ENCODE measurements at places on chromosomes 2 and 18.

- DNase-seq = no peak
Measured at GRCh38 chr2:211930331-211930730, 608.3 kb downstream of the ERBB4 start.

- no peak for DNase-seq
Measured at GRCh38 chr2:79512442-79513401, at the start of gene CTNNA2. TSS of gene CTNNA2 (plus strand) at chr2:79513051.

DNA sequence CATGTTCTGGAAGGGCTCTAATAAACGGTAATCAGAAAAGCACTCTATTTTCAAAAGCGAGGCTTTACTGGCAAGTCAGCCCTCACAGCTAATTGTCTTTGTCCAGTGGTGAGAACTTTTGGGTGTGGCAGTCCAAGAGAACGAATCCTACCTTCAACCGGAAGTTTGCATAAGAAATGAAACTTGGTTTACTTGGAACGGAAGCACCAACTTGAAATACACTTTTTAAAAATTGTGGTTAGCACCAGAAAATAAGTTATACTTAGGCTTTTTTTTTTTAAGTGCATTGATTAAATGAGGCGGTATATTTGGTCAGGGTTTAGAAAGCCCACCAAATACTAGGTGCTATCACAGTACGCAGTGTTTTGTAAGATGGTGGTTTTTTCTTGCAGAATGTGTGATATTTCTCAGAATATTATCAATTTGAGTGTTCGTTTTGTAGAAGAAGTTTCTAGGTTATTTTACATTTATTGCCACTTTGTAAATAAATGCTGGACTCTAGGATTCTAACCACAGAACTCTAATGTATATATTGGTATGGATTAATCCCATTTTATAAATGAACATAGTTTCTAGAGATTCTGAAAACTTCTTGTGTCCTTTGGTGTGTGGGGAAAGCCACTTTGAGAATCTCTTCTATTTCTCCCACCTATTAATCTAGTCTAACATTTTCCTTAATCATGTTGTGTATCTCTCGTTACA lies 1.2 kb downstream of the MYL12A start:
- DNase-seq = peak; percentile 82

DNA sequence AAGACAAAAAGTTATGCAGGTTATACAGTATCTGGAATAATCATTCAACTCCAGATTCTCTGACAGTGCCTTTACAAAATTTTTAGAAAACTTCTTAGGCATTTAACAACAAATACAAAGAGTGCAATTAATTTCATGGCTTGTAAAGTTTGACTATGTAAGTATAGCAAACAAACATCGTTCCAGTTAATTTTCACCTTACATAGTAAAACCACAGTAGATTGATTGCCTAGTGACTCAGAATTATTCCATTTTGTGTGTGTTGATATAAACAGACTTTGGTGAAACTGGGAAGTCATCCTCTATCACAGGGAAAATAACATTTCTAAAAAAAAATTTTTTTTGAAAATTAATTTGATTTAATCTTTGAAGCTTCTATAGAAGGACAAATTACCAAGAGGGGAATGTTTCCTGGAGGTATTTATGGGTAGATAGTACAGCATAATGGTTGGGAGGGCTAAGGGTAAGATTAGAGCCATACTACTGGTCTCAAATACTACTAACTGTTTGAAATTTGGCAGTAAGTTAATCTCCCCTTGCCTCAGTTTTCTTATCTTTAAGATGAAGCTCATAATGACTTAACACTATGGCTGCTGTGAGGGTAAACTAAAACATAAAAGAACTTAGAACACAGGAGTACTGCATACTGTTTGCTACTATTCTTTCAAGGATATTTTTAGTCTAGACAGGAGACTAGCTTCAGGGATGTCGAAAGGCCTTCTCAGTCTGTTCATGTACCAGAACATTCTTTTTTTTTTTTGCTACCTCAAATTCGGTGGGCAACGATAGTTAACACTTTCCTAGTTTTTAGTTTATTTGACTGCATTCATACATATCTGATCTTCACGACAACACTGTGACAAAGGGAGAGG lies 19.6 kb downstream of the NDUFAF7 start:
- no peak for DNase-seq

DNA sequence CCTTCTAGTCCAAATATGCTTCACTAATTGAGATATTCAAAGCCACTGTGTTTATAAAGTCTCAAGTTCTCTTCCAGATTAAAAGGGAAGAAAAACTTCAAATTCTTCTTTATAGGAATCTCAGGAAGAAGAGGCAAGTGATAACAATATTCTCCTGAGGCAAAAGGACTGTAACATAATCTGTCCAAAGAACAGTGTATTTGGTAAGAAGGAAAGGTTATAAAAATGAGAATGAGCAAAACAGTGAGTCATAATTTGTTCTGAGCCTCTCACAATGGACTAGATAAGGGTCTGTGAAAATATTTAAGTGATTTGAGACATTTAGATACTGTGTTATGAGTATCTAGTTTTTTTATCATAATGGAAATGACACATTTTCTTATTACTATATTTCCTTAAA lies 44.3 kb downstream of the SNRPD1 start:
- no peak for DNase-seq

DNA sequence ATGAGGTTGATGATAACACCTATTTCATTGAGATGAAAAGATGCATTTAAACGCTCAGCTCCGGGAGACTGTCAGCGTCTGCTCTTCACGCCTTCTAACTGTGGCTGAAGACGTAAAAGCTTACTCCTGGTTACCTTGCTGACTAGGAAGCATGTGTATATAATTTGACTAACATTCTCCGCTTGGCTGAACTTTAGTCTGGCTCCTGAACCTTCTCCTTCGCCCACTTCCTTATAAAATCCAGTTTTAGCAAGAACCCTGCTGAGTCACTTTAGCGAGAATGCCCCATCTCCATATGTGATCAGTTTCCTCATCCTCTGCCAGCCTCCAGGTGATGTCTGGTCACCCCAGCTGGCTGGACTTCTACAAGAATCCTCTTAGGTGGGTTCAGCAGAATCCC lies 12.7 kb upstream of the CREG2 start:
- DNase-seq = no peak

DNA sequence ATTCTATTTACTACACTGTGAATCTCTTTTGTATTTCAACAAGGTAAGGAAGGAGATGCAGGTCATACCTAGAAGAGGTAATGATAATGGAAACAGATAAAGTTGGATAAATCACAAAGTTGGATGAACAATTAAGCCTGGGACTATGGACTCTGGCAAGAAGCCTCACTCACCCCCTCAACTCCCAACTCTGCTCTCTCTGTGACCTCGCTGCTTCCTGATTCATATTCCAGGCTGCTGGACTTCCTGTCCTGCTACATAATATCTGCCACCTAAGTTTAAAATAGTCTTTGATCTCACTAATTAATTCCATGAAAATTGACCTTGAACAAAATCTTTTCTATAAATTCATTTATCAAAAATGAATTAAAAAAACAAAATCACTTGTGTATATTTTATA lies 215.3 kb downstream of the CALCRL start:
- DNase-seq = no peak

- no peak for DNase-seq
Measured at GRCh38 chr2:128801576-128801975, 482.9 kb upstream of the HS6ST1 start.

- no peak for DNase-seq
Measured at GRCh38 chr18:63144748-63145147, 174.8 kb downstream of the BCL2 start.

GRCh38 chr2:10273215-10274175 lies 29.2 kb upstream of the HPCAL1 start:
- no peak for DNase-seq

DNA sequence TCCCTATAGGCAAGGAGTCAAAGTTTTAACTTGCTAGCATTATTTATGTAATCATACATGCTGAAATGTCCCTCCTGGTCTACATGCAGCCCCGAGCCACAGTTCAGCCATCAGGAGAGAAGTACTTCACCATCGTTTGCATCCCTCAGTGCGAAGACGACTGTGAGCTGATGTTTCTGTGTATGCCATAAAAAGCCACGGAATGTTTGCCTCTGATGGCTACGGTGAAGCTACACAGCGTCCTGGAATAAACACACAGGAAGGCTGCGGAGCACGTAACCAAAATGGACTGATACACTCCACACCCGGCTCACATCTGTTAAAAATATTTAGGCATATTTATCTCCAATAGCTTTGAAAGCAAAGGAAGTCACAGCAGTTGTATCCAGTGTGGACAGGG lies 4.3 kb upstream of the SALL3 start:
- no peak for DNase-seq

- no peak for DNase-seq
Measured at GRCh38 chr2:47452761-47453160, 49.8 kb downstream of the MSH2 start.

GRCh38 chr2:46689993-46690392 lies 210.6 kb downstream of the TMEM247 start:
- DNase-seq = no peak

- no peak for DNase-seq
Measured at GRCh38 chr18:21605213-21605612, 4.7 kb upstream of the ESCO1 start.

Measured in CD4-positive, alpha-beta T cell treated with Interferon alpha-2 for 1 hour (primary cell).